ENCODE measurements at places on chromosomes 13 and 19. TPM values are rescaled to one million over a fixed set of nuclear protein-coding genes. Genes with fewer than 3 reads are reported as not detected.

DNA sequence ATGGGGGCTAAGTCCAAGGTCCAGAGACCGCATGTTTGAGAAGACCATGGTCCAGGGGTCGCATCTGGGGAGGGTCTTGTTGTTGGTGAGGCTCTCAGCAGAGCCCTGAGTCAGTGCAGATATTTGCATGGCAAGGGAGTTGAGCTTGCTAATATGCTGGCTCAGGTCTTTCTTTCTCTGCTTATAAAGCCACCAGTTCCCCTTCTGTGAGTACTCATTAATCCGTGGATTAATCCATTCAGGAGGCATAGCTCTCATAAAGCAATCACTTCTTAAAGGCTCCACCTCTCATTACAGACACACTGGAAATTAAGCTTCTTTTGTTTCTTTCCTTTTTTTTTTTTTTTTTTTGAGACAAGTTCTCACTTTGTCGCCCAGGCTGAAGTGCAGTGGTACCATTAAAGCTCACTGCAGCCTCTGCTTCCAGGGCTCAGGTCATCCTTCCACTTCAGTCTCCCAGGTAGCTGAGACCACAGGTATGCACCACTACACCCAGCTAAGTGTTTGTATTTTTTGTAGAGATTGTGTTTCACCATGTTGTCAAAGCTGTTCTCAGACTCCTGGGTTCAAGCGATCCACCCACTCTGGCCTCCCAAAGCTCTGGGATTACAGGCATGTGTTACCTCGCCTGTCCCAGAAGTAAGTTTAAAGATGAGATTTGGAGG, 216.4 kb downstream of the SLITRK5 start:
- H3K27me3 ChIP-seq, result no peaks in the 10 kb centered on the region
- H3K36me3 ChIP-seq, result no peaks in the 10 kb centered on the region
- no peak for DNase-seq
- H3K27ac ChIP-seq, result no peak overlapping the region

GRCh38 chr13:98797456-98797855, 45.0 kb upstream of the SLC15A1 start:
- no peaks in the 10 kb centered on the region for H3K4me1 ChIP-seq
- H3K4me3 ChIP-seq, result no peak overlapping the region
- no peaks in the 10 kb centered on the region for H3K27me3 ChIP-seq
- peak; percentile 46 for DNase-seq

GRCh38 chr13:85582890-85583289, 216.3 kb downstream of the SLITRK6 start:
- no peak overlapping the region for H3K4me3 ChIP-seq
- H3K27ac ChIP-seq, result no peak overlapping the region
- no peak for DNase-seq
- H3K36me3 ChIP-seq, result no peaks in the 10 kb centered on the region

- no peak overlapping the region for H3K4me3 ChIP-seq
- no peaks in the 10 kb centered on the region for H3K27me3 ChIP-seq
- H3K27ac ChIP-seq, result no peak overlapping the region
- DNase-seq, result no peak
- H3K4me1 ChIP-seq, result peaks cover 13% of the 10 kb centered on the region
These were observed 43.2 kb upstream of the RANBP3 start for GRCh38 chr19:6020972-6021805.

Gene HOOK2
- total RNA-seq, result 21.7 TPM

Gene ZNF441
- total RNA-seq, result not detected

Gene BST2
- 376 TPM for total RNA-seq

- H3K4me3 ChIP-seq, result no peak overlapping the region
- no peaks in the 10 kb centered on the region for H3K36me3 ChIP-seq
- H3K4me1 ChIP-seq, result no peaks in the 10 kb centered on the region
- H3K27ac ChIP-seq, result no peak overlapping the region
- no peak for DNase-seq
These were observed 27.5 kb upstream of the OBI1 start for GRCh38 chr13:78686461-78686860.

GRCh38 chr13:113184568-113185440, 23.7 kb downstream of the PCID2 start:
- H3K27me3 ChIP-seq, result no peaks in the 10 kb centered on the region
- DNase-seq, result no peak
- no peak overlapping the region for H3K27ac ChIP-seq
- H3K4me1 ChIP-seq, result peaks cover 42% of the 10 kb centered on the region
- H3K36me3 ChIP-seq, result peaks cover 30% of the 10 kb centered on the region

All from astrocyte (in vitro differentiated cells and primary cell).